ENCODE measurements at places on chromosomes 2 and 18.
A peak's percentile ranks its signal among the peaks of the same experiment; 100 is the strongest.

GRCh38 chr2:133941666-133942065 lies 312.2 kb upstream of the MGAT5 start:
- DNase-seq: no peak

GRCh38 chr2:242030858-242031257 lies 161.3 kb downstream of the RTP5 start:
- no peak for DNase-seq

- DNase-seq: no peak
These were observed 631 bp downstream of the RPL31 start for GRCh38 chr2:101002562-101003277.

- peak; percentile 31 for DNase-seq
These were observed 36.1 kb downstream of the INSIG2 start for GRCh38 chr2:118124288-118124891.

GRCh38 chr2:146677280-146677679 lies 1167.5 kb upstream of the ACVR2A start:
- no peak for DNase-seq

DNA sequence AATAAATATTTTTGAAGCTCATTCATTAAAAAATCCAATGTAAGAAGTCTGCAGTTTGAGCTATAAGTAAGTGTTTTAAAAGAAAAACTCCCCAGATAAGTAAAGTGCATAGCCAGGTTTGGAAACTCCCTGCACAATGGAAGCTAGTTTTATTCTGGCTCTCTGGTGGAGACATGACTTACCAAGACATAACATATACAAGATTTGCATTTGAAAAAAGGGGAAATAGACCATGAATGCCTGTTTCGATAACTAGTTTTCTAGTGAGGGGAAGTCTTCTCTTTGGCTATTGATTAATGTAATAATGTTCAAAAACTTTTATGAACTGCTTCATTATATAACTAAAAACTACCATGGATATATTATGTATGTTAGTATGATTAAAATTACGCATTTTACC lies 435.2 kb downstream of the ARHGAP15 start:
- DNase-seq: no peak

DNA sequence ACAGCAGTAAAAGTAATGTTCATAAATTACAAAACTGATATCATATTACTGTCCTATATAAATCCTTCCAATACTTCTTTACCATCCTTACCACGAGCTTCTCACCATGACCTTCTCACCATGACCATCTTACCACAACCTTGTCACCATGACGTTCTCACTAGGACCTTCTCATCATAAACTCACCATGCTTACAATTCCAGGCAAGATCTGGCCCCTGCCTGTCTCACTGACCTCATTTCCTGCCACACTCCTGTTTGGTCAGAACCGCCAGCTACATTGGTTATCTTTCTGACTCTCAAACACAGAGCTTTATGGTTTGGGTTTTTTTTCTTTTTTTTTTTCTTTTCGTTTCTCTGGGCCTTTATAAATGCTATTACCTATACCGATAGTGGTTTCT lies 827.6 kb downstream of the RNF144A start:
- DNase-seq: no peak

GRCh38 chr18:62384610-62385097 lies 59.5 kb downstream of the TNFRSF11A start:
- DNase-seq: no peak

GRCh38 chr18:32328379-32328778 lies 138.5 kb downstream of the MEP1B start:
- DNase-seq: no peak

DNA sequence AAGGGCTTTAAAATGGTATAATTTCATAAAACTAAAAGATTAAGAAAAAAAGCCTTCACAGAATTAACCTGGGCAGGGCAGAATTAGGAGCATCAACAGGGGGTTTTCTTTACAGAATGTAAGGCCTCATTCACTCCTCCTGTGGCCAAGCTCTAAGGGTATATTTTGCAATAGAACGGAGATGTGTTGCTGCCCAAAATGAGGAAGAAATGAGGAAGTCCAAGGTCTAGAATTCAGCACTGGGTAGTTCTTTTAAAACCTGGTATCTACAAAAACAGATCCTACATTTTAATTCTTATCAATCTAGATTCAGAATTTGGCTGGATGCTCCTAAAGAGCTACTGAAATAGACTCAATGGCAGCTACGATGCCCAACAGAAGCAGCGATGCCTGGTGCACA lies 101.8 kb downstream of the AKAIN1 start:
- DNase-seq: no peak

- no peak for DNase-seq
These were observed 367.6 kb downstream of the TXNL1 start for GRCh38 chr18:56270671-56271250.

GRCh38 chr2:224832207-224832606 lies 116.0 kb upstream of the CCDC195 start:
- DNase-seq: no peak

DNA sequence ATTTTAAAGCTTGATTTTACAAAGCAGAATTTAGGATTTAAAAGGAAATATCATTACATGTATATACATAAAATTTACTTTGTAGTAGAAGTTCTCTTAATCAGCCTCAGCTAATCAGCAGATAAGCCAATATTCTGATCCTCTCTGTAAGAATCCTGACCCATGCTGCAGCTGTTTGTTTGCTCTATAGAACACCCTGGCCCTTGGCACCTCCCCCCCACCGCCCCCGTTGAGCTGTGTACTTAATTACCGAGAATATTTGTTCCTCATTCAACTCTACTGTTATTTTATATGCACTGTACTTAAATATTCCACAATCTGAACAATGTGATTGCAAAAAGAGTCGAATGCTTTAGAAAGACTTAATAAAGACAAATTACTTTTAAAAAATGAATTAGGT lies 98.0 kb downstream of the EVA1A start:
- no peak for DNase-seq

DNA sequence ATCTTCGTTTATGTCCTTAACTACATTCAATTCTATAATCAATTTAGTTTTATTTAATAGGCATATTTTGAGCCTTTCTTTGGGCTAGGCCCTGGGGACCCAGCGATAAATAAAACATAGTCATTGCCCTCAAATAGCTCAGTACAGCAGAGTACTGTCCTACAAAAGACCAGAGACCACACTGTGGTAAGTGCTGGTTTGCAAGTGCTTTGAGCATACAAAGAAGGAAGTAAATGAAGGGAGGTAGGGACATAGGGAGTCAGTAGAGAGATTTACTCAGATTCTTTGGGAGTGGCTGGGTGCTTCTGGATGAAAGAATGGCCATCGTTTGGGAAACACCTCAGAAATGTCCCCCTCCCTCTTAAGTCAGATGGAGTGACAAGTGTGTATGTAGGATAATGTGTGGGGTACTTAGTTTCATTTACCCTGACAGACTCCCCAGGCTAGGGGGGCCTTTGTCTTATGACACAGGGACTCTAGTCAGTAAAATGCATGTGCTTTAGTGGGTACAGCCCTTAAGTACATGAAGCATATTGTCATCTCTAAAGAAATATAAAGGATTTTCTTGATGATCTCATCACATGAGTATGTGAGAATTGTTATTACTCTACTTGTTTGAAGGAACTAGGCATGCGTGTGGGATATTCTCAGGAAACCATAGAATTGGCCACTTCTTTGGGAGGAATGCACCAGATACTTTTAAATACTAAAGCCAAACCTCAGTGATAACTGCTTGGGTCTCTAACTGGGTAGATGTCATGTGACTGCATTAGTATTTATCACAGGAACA lies 35.1 kb downstream of the MAPRE2 start:
- no peak for DNase-seq

DNA sequence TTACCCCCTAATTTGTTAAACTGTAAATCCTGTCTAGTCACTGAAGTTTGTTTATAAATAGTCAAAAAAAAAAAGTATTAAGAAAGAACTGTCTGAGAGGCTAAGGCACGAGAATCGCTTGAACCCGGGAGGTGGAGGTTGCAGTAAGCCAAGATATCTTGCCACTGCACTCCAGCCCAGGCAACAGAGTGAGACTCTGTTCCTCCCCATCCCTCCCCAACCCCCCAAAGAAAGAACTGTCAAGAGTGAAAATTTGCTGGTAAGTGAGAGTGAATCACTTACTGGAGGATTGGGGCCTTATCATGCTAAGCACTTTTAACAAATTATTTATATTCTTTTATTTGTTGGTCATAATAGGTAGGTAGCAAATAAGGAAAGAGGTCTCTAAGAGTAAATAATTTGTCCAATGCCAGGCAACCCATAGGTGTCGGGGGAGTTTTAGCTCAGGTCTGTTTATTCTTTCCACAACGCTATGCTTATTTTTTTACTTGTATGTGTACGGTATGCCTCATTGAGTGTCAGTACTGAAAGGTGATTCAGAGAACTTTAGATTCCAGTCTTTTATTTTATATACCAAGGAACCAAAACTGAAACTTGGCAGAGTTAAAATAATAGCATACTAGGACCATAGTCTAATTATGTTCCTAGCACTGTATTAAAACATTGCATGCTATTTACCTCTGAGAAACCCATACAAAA lies 2.5 kb downstream of the TAF4B start:
- DNase-seq: no peak

DNA sequence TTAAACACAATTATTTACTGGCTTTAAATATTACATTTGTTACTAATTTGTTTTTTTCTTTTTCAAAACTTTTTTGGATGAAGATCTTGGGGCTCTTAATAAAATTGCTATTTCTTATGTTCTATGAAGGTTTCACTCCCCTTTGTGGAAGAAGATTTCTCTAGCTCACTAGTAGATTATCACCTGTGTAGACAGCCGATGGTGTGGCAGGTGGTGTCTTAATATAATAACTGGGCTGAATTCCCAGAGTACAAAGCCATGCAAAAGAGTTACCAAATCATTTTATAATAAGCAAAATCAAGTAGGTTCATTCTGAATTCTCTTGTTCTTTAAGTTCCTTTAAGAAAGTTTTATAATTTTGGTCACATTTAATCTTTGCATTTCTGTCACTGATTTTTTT lies 233.7 kb downstream of the CCDC102B start:
- no peak for DNase-seq

DNA sequence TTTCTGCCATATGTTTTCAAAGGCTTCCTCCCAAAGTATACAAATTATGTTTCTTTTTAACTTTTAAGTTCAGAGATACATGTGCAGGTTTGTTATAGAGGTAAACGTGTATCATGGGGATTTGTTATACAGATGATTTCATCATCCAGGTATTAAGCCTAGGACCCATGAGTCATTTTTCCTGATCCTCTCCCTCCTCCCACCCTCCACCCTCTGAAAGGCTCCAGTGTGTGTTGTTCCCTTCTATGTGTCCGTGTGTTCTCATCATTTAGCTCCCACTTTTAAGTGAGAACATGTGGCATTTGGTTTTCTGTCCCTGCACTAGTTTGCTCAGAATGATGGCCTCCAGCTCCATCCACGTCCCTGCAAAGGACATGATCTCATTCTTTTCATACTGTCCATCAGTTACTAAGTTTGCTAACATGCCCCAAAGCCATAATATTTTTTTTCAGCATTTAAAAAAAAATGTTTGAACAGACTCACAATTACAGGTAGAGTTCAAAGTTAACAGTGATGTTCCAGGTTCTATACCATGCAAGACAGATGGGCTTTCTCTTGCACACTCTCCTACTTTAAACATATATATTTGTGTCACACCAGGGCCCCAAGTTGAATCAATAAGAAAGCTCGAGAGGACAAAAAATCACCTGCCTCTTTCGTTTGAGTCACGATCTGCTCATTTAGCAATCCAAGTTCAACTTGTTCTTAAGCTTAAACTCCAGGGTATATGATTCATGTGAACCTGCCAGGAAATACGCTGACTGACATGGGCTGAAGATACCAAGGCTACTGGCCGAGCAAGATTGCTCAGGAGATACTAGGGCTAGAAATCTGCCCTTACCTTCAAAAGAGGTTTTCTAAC lies 77.6 kb downstream of the AP1S3 start:
- no peak for DNase-seq

DNA sequence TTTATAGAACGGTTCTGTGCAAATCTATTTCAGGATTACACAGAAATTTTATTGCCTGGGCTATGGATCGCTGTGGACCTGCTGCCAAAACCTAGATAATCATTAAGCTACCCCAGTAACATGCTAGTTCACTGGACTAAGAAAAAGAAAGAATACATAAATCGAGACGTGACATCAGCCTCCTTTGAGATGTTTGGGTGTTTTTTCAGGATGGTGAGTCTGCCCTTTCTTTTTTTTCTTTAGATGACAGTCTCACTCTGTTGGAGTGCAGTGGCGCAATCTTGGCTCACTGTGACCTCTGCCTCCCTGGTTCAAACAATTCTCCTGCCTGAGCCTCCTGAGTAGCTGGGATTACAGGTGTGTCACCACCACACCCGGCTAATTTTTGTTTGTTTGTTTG lies 52.0 kb downstream of the FHOD3 start:
- DNase-seq: no peak

- DNase-seq: no peak
These were observed 4.3 kb downstream of the COL3A1 start for GRCh38 chr2:188978291-188979081.

DNA sequence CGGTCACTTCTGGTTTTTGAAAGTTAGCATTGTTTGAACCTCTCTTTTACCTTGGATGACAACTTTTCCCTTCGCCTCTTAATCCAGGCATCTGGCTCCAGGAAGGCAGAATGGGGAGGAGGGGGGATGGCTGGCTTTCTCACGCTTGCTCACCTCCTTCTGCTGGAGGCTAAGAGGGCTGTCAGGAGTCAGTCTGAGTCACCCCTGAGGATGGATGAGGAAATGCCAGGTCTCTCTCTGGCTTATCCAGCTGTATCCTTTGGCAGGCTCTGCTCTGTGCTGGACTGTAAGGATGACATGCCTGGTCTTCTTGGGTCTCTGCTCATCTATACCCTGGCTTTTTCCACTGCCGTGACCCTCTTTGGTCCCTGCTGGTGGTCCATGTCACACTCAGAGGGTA lies 142.9 kb upstream of the GYPC start:
- no peak for DNase-seq

- DNase-seq: no peak
These were observed 117.0 kb downstream of the EN1 start for GRCh38 chr2:118730405-118730804.

DNA sequence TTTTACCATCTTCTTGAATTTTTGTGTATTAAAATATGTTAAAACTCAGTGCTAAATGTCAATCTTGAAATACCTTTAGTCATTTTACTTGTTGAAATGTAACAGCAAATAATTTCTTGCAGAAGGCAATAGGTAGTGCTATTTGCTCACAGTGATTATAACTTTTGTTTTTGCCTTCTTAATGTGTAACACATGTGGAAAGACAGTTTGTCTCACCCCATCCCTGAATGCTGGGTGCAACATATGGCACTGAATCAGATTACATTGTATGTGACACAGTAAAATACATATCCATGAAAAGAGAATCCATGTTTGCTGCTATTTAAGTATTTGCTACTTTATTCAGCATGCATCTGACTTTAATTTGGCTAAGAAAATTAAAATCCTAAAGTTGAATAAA lies 35.3 kb downstream of the FRZB start:
- DNase-seq: no peak

GRCh38 chr2:157067562-157067961 lies 189.9 kb upstream of the GALNT5 start:
- no peak for DNase-seq

DNA sequence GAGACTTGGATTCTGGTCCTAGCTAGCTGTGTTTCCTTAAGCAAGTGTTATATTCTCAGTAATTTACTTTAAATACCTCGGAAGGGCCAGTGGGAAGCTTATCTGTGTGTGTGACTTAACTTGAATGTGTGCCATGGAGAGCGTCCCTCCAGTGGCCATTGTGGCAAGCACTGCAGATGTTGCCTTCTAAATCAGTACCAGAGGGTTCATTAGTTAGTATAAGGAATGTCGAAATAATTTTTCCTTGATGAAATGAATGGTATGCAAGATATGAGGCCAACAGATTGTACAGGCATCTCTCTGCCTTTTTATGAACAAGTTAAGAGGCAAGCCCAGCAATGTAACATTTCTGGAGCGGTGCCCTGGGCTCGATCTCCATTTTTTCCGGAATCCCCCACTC lies 52.0 kb downstream of the FBXO36 start:
- no peak for DNase-seq

Measured in SIG-M5 (cell line).